ENCODE measurements at places on chromosomes 12 and 14.
A peak's percentile ranks its signal among the peaks of the same experiment; 100 is the strongest.

DNA sequence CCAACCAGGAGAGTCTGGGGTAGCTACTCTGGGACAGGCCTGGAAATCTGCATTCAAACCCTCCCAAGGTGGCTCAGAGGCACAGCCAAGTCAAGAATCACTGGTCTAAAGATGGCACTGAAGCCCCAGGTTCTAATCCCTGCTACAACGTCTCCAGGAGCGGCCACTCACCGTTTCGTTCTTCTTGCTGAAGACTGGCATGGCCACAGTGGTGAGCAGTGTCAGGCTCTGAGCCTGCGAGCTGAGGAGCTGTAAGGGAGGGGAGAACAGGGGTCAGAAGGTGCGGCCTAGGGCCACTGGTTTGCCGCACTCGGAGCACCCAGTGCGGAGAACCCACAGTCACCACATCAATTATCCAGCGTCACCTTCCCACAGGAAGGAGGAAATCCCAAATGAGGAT is 38.8 kb downstream of the CACNA2D4 start:
- DNase-seq: no peak

DNA sequence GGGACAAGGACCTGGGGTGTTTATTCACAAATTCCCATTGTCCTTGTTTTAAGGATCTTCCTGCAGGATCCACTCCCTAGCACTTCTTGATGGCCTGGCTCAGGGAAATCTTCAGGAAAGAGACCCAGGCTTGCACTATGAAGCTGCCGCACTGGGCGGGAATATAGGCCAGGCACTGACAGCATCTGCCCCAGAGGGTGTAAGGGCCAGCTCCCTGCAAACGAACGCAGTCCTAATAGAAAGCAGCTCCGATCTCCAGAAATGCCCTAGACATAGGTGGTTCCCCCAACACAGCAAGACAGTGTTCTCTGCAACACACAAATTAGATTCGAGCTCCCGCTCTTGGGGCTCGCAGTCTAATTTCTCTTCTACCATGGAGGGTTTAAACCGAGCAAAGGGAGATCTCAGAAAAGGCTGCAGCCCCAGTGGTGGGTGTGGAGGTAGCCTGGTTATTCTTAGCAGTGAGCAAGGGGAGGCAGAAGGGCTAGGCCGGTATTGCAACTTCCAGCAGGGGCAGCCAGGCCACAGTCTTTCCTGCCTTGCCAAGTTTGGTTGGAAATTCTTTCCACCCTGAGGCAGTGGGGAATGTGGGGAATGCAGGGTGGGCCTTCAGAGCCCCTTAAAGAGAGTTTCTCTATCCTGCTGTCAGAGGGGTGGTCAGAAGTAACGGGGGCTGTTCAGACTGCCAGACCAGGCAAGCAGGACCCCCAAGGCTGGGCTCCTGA is 16.1 kb upstream of the WSCD2 start:
- DNase-seq: no peak

DNA sequence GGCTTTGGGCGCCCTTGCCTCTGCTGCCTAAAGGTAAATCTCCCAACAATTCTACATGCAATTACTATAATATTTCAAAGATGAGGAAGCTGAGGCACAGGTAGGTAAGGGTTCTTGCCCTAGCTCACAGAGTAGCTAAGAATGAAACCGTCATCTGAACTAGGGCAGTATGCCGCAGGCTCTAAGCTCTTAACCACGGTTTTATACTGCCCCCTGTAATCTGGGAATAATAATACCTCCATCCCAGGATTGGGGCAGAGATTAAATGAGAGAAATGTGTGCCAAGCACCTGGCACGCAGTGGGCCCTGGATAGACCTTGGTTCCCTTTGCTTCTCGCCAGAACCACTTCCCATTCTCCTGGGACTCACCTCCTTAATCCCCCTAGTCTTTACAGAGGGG is 1.5 kb upstream of the HRK start:
- peak; percentile 39 for DNase-seq

DNA sequence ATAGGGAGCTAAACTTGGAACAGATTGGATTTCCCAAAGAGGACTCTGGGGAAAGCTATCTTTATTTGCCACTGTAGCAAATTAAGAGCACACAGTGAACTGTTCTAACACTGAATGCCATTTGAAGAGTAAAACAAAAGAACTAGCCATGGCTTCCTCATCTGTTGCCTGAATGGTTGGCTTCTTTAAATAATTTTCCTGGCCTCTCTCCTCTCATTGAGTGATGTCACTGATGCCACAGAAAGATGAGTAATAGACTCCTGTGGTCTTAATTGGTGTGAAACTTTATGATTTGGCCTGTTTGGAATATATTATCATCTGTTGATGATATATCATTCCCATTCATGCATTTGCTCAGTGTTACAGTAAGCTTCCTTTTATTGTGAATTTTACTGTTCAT is 42.5 kb downstream of the WDR20 start:
- DNase-seq: peak; percentile 76

GRCh38 chr12:97681612-97682504 is 219.3 kb downstream of the RMST start:
- no peak for DNase-seq

DNA sequence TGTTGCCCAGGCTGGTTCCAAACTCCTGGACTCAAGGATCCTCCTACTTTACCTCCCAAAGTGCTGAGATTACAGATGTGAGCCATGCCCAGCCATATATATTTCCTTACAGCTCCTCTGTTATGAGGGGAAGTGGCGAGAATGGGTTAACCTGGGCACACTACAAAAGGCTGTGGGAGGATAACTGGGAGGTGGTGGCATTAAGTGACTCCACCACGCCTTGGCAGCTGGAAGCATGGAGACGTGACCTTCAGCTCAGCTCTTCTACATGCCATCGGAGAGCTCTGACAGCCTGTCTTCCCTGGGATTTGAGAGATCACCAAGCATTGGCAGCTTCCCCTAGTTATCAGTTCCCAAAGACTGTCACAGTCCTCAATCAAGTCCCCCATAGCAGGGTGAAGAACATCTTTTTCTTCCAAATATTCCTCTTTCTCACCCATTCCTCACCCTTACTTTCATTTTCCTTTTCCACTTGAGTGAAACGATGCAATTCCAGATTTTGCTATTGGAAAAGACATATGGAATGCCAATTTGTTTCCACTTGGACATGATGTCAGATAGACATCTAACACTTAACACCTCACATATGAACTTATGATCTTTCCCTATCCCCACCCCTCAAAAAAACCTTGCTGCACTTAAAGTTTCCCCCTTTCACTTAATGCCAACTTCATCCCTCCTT is 48.5 kb downstream of the PHLDA1 start:
- DNase-seq: no peak

GRCh38 chr14:100593751-100594624 is 6.8 kb upstream of the BEGAIN start:
- DNase-seq: no peak

DNA sequence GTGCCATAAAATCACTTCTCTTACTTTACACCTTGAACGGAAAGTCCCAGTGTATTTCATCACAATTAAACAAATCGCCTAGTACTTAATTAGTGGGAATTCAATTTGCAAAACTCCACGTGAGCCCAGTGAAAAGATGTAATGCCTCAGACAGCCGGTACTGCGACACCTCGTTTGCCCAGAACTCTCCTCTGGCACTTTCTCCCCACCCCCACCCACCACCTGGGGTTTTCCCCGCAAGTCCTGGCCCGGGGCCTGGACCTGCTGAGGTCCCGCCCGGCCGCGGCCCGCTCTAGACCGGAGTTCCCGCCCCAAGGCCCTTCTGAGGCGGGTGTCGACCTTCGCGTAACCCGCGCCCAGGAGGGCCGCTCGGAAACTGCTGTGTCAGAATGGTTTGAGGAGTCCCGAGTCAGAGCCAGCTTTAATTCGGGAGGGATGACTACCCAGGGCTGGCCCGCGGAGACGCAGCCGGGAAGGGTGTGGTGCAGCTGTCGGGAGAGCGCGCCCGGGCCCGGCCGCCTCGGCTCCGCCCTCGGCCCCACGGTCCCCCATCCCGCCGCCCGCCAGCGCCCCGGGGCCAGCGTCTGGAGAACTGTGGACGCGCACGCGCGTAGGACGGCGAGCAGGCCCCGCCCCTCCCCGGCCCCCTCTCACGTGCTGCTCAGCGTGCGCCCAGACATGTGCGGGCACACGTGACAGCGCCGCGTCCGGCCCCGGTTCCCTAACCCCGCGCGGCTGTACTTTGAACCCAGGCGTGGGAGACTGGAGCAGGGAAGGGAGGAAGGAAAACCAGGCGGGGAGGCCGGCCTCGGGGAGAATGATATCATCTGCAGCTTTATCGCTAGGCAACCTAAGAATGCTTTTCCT is 10.8 kb downstream of the BHLHE41 start:
- peak; percentile 88 for DNase-seq

- no peak for DNase-seq
These were observed 64.7 kb downstream of the PPP2R5E start for GRCh38 chr14:63478437-63478852.

- peak; percentile 26 for DNase-seq
These were observed 982 bp downstream of the RBMS2 start for GRCh38 chr12:56522411-56523193.

GRCh38 chr14:50800032-50800431 is 30.9 kb downstream of the NIN start:
- peak; percentile 62 for DNase-seq

- no peak for DNase-seq
These were observed 310.0 kb downstream of the ZFP36L1 start for GRCh38 chr14:68482772-68483395.

DNA sequence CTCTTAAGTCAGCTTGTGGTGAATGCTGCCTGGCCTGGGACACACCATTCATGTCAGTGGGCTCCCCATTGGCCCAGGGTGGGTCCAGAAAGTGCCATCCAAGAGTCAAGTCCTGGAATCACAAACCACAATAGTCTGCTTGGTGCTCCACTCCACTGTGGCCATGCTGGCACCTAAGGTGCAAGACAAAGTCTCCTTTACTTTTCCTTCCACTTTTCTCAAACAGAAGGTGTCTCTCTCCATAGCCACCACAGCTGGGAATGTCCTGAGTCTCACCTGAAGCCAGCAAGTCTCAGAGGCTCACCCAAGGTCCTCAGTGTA is 9.0 kb downstream of the RDH16 start:
- no peak for DNase-seq

DNA sequence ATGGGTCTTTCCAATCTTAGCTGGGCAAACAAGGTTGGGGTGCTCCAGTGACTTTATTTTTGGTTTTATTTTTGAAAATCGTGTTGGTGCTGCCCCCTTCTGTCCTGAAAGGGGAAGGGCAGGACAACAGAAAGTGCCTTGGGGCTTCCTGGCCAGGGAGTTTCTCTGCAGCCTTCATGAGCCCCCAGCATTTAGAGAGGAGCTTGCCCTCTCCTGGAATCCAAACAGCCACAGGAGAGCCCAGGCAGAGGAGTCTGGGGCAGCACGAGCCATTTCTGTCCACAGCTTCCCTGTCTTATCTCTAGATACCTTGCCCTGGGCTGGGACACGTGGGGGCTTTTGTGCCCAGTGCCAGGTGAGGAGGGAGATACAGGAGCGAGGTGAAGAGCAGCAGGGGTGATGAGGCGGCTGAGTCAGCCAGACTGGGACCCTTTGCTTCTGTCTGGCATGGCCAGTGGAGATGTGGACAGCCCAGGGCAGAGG is 4.4 kb upstream of the C1RL start:
- peak; percentile 31 for DNase-seq

DNA sequence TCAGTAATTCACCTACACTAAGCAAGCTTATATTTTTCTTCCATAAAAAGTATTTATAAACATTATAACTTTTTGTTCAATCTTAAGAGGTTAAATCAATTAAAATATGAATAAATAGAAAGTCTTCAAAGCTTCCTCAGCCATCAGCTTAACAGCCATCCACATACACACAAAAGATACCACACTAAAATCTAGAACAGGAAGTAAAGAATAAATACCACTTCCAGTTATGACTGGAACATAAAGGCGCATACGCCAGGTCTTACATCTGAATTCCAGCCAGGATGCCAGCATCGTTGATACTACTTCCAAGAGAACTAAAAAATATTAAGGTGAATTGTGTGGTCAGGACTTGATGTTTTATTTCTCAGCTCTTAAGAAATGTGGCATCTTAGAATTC is 17.0 kb downstream of the SIX1 start:
- DNase-seq: no peak

- DNase-seq: no peak
These were observed 398.5 kb downstream of the FSCB start for GRCh38 chr14:44108601-44109000.

- DNase-seq: no peak
These were observed 1.5 kb downstream of the COX16 start for GRCh38 chr14:70357985-70358384.

GRCh38 chr14:36047912-36048311 is 128.6 kb downstream of the PTCSC3 start:
- no peak for DNase-seq

- peak; percentile 47 for DNase-seq
These were observed 2.4 kb downstream of the ADCY4 start for GRCh38 chr14:24332268-24332993.

DNA sequence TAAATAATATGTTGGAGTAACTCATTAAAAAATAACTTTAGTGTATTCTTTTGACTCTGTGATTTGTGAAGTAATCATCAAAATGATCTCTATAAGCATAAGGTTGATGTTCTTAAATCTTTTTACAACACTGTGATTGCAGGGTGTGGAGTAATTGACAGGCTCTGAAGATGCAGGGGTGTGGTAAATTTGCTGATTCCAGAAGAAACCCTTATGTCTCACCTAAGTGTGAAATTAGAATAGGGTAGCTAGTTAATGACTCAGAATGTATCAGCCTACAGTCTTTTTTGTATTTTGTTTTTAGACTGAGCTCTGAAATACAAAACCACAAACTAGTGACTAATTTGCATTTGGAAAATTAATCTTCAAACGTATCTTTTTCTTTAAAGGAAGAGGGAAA is 5.9 kb downstream of the PRPF39 start:
- peak; percentile 45 for DNase-seq

DNA sequence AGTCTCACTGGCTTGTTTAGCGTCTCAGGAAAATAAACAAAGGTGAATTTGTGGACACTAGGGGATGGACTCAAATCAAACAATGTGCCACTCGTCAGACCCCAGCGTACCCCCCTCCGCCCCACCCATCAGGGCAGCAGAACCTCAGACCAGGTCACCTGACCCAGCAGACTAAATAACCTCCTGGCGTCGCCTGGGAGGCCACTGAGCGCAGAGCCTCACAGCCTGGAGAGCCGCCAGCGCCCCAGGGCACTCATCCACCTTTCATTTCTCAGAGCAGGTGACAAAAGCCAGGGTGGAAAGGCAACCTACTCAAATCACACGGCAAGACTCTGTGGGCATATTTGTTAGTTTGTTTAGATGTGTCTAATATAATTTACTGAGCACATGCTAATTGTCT is 100.9 kb downstream of the DICER1 start:
- DNase-seq: no peak

- peak; percentile 72 for DNase-seq
These were observed 58.3 kb upstream of the ARID2 start for GRCh38 chr12:45671254-45671653.

GRCh38 chr12:78403136-78403535 is 461.4 kb upstream of the SYT1 start:
- DNase-seq: peak; percentile 81

GRCh38 chr12:57929092-57929830 is 12.1 kb upstream of the ATP23 start:
- no peak for DNase-seq

Data from iris pigment epithelial cell (primary cell).